ENCODE measurements at places on chromosomes 12 and 14.

DNA sequence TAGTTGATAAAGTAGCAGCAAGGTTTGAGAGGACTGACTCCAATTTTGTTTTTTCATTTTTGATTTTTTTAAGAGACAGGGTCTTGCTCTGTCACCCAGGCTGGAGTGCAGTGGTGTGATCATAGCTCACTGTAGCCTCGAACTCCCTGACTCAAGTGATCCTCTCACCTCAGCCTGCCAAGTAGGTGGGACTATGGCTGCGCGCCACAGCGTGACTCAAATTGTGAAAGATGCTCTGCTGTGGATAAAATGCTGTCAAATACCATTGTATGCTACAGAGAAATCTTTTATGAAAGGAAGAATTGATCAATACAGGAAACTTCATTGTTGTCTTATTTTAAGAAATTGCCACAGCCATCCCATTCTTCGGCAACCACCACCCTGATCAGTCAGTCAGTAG is 48.3 kb downstream of the SCN8A start:
- DNase-seq, result no peak

GRCh38 chr12:39048395-39048794 is 143.0 kb upstream of the CPNE8 start:
- no peak for DNase-seq

GRCh38 chr12:132494294-132495164 is 4.6 kb downstream of the FBRSL1 start:
- DNase-seq, result no peak

GRCh38 chr12:88544991-88545980 is 35.0 kb downstream of the KITLG start:
- no peak for DNase-seq

DNA sequence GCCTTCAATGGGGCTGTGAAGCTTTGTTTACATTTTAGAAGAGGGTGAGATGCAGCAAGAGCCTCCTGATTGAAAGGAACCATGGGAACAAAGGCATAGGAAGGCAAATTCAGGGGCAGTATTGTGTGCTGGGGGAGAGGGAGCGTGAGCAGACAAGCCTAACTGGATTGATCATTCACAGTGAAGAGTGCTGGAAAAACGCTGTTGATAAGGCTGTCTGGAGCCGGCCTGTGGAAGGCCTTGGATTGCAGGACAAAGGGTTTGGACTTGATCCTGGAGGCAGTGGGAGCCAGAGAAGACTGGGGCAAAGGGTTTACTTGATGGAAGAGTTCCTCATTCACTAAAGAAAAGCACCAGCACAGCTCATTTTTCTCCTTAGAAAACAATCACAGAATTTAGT is 160.5 kb downstream of the PAH start:
- no peak for DNase-seq

GRCh38 chr12:1496162-1496900 is 98.0 kb downstream of the FBXL14 start:
- no peak for DNase-seq
